ENCODE measurements at places on chromosomes 12 and 14.

DNA sequence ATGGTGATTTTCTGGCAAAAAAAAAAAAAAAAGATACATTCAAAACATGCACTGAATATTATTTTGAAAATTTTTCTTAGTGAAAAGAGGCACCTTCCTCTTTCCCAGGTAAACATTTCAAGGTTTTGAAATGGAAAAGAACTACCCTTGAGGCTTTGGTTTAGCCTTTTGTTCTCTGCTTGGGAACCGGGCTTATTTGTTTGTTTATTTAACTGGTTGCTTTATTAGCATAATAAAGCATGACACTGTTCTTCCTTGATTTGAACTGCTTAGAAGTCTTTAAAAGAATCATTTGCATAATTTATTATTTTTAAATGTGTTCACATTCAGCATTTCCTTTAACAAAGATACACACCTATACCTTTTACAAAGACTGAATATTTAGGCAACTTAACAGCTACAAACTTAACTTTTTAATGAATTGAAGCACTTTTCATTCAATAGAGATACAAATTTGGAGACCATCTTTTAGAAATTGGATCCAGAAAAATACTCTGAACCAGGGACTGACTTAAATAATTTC lies 174.5 kb downstream of the FBXL14 start:
- DNase-seq = no peak

DNA sequence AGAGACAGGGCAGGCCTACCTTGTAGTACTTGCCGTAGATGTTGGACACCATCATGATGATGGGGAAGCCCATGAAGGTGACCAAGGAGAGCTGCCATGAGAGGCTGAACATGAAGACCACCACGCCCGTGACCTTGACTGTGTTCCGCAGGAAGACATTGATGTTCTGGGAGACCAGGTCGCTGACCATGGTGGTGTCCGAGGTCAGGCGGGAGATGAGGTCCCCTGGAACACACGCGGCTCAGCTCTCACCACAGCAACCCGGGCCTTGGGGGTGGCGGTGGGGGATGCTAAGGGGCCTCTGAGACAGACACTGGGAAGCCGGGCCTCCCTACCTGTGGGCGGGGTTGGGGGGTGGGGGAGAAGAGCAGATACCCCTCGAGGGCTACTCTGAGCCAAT lies 17.7 kb downstream of the ABCB9 start:
- DNase-seq = no peak

GRCh38 chr14:50813544-50813863 lies 17.5 kb downstream of the NIN start:
- DNase-seq = no peak

DNA sequence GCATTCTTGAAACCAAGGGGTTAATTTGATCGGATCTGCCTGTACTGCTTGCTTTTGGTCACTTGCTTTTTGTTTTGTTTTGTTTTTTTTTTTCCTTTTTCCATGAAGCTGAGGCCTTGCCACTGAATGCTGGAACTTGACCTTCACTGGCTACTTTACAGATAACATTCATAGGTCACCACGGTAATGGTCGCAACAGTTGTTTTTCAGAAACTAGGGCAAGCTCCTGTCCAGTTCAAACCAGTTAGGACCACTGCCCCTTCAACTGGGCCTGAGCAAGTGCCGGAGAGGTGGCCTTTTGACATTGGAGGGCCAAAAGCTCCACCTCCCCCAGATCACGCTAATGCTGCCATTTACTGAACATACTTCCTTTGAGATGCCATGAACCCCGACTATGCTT lies 147.6 kb downstream of the FOXN3 start:
- DNase-seq = no peak

GRCh38 chr14:101207897-101208296 lies 304.4 kb upstream of the RTL1 start:
- no peak for DNase-seq

DNA sequence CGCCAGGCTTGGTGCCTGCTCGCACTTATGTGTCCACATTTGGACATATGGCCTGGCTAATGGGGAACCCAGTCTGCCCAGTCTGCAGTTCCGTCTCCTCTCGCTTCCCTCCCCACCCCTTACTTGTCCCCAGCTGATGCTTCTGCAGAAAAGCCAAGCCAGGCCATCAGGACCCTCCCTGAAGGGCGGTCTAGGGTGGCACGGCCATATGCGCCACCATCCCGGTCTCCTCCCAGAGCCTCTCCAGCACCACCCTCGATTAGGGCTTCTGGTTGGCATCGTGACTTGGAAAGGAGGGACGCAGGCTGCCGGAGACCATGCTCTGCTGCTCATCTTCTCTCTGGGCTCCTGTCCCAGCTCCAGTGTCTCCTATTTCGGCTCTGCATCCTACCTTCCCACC lies 54.6 kb downstream of the CALM1 start:
- no peak for DNase-seq

DNA sequence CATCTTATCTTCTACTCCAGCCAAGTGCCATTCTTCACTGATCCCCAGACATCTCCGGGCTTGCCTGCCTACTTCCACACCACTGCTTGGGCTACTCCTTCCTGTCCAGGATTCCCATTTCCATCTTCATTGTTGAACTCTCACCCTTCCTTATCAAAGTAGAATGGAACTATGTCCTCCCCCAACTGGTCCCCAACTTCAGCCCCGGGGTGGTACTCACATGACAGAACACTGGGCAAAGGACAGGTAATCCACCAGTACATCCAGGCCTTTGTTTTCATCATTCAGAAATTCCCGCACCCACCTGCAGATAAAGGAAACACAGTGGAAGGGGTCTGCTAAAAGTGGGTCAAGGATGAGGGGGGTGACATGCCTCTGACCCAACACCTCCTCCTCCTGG lies 38.4 kb downstream of the PRPF40B start:
- no peak for DNase-seq

- peak; percentile 19 for DNase-seq
These were observed 93.8 kb downstream of the RFLNA start for GRCh38 chr12:124388679-124389137.

GRCh38 chr12:99658671-99659349 lies 11.3 kb downstream of the GARIN6 start:
- no peak for DNase-seq

DNA sequence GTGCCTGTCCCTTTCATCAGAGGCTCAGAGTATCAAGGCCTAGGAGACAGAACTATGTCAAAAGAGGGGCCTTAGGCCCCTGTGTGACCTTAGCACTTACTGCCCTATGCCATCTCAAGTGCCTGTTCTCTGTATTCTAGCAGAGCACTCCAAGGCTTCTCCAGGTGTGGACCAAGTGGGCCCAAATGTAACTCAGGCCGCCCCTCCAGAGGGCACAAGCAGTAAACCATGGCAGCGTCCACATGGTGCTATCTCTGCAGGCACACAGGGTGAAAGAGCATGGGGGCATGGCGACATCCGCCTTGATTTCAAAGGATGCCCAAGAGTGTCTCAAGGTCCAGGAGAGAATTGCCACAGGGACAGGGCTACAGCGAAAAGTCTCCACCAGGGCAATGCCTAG lies 628.7 kb downstream of the RPS29 start:
- DNase-seq = no peak

- DNase-seq = no peak
These were observed 12.3 kb upstream of the SLC35E3 start for GRCh38 chr12:68733661-68734071.

DNA sequence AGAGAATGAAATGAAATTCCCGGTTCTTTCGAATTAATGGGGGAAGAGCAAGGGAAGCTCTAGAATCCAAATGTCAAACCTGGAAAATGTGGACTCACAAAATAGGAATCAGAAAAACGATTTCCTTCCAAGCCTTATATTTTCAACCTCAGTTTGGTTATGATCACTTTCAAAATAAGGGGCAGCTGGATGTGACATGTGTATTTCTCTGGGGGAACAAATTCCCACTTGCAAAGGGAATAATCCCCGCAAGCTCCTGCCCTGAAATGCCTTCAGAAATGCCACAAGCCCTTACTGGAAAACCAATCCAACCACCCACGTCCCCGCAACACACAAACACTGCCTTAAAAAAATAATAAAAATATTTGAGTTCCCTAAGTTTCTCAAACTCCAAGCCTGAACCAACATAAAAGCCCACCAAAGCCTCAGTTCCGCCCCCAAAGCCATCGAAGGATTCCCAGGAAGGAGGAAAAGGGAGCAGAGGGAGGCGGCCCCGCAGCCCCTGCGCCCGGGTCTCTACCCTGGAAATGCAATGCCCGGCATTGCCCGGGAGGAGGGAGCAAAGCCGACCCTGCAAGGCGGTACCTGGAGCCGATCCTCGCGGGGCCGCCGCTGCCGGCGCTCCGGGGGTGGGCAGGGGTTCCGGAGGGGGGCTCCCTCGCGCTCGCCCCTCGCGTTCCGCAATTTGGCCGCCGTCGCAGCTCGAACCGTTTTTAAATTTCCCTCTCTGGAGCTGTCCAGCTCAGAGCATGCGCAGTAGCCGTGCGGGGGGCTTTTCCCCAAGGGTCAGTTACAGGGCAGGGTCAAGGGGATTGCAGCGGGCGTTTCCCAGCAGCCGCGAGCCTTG lies at the start of gene FOXN4:
TSS of gene FOXN4 (minus strand) at position 751 of the 847 bp plus-strand sequence. CDS start 963 bp downstream, outside the sequence.
- no peak for DNase-seq

GRCh38 chr12:65925626-65926025 lies 101.3 kb downstream of the HMGA2 start:
- DNase-seq = no peak

- no peak for DNase-seq
These were observed 206.2 kb upstream of the SSTR1 start for GRCh38 chr14:38001501-38001900.

Measured in activated gamma-delta T cell treated with anti-CD3 and anti-CD28 coated beads, Interleukin-2, amount 50 U/mL, for 16 hours (primary cell).